ENCODE measurements at places on chromosomes 5 and 9.

GRCh38 chr5:141638771-141639170 lies 2.0 kb downstream of the RELL2 start:
- DNase-seq, result no peak

- no peak for DNase-seq
Observed at GRCh38 chr5:55601204-55601618, 66.4 kb upstream of the PLPP1 start.

DNA sequence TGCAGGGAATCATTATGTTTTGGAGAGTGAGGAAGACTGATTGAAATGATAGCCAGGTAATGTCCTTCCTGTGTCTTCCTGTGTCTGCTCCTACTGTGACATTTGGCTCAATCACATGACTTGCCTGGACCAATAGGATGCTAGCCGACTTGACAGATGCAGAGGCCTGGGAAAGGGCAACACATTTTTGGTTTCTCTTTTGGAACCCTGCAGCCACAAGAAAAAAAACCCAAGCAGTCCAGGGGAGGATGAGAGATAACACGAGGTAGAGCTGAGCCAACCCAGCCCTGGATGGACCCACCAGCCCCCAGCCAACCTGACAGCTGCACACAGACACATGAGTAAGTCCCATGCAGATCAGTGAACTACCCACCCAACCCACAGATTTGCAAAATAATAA lies 256.1 kb upstream of the SMARCA2 start:
- no peak for DNase-seq

GRCh38 chr5:112254303-112254702 lies 164.8 kb downstream of the EPB41L4A start:
- DNase-seq, result no peak

DNA sequence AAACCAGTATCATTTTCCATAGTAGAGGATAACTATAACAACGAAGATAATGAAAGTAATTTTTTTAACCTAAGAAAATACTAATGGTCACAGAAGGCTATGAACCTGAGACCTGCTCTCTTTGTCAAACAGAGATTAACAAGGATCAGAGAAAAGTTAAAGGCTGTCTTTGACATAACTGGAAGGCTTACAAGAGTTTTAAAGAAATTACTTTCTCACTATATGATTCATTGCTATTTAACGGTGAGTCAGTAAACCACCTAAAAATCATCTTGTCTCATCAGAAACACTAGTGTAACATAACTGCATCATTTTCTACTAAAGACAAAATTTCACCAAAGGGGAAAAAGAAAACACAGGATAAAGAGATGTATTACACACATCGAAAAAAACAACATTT lies 19.3 kb downstream of the MLANA start:
- no peak for DNase-seq

- no peak for DNase-seq
Observed at GRCh38 chr5:160628619-160628968, 206.9 kb downstream of the PTTG1 start.

- DNase-seq, result no peak
Observed at GRCh38 chr5:56908942-56909293, 478 bp upstream of the SETD9 start.

- no peak for DNase-seq
Observed at GRCh38 chr5:97049175-97049574, 93.2 kb downstream of the LIX1 start.

DNA sequence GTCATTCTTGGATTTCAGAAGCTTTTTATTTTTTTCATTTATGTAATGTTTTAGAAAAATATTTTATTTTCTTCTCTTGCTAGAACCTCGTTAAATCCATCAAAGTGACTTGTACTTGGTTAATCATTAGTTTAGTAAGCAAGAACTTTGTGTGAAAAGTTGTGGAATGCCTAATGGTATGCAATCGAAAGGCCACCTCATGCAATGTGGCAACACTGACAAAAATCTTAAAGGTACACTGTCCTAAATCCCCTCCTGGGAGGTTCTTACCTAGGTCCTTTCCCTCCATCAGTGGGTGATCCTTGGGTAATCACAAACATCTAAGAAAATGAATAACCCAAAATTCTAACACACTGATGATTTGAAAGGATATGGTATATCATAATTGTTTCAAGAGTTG lies 304.2 kb downstream of the DNAH5 start:
- no peak for DNase-seq

DNA sequence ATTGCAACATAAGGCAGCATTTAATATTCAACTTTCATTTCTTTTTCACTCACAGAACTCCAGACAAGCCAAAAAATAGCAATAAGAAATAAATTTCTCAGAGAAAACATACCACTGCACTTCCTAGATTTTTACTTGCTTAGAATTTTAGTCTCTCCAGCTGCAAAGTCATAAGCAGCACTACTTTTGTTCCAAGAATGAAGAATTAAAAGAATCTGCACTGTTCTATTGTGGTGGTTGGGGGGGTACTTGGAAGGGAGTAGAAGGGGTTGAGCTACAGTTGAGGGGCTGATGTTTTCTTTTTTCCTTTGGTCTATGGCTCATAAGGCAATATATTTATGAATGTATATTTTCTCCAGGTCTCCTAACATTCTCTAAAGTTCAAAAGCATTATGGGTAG lies 144.5 kb downstream of the KIAA0825 start:
- no peak for DNase-seq

- no peak for DNase-seq
Observed at GRCh38 chr5:36502608-36503007, 103.8 kb upstream of the SLC1A3 start.

- DNase-seq, result no peak
Observed at GRCh38 chr9:77829420-77829819, 181.3 kb upstream of the GNA14 start.

DNA sequence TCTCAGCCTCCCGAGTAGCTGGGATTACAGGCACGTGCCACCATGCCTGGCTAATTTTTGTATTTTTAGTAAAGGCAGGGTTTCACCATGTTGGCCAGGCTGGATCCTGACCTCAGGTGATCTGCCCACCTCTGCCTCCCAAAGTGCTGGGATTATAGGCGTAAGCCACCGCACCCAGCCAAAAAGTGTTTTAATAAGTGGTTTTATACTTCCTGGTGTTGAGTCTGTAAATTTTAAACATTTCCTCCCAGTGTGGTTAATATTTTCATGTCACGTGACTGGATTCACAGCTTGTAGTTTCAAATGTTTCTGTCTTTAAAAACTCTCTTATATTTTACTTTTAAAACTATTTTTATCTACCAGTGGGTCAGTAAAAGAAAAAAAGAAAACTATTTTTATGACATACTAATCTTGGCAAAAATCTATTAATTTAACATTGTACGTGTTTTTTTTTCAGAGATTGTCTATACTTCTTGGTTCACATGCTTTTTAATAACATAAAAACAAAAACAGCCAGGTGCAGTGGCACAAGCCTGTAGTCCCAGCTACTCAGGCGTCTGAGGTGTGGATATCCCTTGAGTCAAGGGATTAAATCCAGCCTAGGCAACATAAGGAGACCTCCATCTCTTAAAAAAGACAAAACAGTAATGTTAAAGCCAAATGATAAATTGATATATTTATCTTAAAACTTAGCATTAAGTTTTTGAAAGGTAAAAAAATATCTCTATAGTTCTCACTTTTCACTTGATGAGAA lies 117.1 kb downstream of the DMXL1 start:
- no peak for DNase-seq

- DNase-seq, result no peak
Observed at GRCh38 chr5:78373231-78373630, 12.8 kb downstream of the SCAMP1 start.
